ENCODE measurements at places on chromosomes 2 and 18. TPM values are rescaled to one million over a fixed set of nuclear protein-coding genes. Genes with fewer than 3 reads are reported as not detected.

Gene NRBP1
- total RNA-seq = 60.2 TPM

DNA sequence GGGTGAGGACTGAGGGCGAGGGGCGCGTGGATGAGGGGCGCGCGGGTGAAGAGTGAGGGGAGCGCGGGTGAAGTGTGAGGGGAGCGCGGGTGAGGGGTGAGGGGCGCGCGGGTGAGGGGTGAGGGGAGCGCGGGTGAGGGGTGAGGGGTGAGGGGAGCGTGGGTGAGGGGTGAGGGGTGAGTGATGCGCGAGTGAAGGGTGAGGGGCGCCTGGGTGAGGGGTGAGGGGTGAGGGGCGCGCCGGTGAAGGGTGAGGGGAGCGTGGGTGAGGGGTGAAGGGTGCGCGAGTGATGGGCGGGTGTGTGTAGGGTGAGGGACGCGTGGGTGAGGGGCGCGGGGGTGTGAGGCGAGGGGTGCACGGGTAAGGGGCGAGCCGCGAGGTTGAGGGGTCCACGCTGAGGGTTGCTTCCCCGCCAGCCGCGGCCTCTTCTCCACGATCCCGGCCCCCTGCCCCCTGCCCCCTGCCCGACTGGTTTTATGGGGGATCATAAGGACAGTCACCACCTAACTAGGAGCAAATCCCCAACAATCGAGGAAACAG, 1.1 kb upstream of the SLC66A2 start:
- DNase-seq = no peak

GRCh38 chr2:39541011-39541930, 104.2 kb upstream of the MAP4K3 start:
- DNase-seq = no peak

- DNase-seq = no peak
Observed at GRCh38 chr2:230956827-230957755, 32.0 kb upstream of the GPR55 start.

DNA sequence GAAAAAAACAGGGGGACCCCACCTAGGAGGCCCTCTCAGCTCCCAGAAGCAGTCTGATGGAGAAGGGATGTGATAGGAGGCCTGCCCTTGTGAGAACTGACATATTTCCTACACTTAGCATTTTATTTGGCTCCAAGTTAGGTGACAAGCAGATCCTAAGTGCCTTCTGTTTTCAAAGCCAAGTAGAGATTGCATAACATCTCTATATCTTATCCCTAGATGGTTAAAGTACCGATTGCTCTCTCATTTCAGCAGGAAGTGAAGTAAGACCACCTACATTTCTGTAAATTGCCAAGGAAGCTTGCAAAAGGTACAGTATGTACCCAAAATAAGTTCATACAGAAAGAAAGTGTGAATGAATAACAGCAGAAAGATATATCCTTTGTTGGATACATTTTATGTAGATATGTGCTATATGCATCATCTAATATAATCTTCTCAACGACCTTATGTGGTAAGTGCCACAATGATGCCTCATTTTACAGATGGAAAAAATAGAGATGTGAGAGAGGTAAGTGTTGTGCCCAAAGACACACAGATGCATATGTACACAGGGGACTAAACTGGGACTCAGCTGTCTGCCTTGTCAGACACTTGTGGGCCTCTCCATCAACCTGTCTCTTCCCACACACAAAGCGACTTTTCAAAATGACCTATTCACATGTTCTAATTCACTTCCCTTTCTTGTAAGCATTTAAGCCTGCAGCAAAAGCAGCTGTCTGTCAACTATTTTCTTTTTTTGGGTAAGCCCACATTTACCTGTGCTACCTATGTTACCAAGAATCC, 38.9 kb downstream of the DHRS9 start:
- no peak for DNase-seq

DNA sequence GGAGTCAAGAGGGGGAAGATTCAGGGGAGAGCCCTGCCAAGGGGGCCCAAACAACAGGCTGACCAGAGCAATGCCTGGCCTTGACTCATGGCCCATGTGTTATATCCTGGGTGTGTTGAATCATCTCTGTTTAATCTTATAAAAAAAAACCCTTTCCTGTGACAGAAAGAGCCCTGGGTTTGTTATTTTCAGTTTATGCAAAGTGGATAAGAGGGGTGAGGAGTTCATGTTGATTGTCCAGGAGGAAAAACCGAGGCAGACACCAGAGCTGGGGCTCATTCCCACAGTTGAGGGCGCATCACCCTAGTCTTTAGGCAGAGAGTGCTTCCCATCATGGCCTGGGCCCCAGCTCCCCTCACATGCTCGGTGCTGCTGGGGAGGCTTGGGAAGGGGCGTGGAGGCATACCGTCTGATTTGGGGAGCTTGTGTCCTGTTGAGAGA, 30.9 kb upstream of the IL37 start:
- no peak for DNase-seq

DNA sequence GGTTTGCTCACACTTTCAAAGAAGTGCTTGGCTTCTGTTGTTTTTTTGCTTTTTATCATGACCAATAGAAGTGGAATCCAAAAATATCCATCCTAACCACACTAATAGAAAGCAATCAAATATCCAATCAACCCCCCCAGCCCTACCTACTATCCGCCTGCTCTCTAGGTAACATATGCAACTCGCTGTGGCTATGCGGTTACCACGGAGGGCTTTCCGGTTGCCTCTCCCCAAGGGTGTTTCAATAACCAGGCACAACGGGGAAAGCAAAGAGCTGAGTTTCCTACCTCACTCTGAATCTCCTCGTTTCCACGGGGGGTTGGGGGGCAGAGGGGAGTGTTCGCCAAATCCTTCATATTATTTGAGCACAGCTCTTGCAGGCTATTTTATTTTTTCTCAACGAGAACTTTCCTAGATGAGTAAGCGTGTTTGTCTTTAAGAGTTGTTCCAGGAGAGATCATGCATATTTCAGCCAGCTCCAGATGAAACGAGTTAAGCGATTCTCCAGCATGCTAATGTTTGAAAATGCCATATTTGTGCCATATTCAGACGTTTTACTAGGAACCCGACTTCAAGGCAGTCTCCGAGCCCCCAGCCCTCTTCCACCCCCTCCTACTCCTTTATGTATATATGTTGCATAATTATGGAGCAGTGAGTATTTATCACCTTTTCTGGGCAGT, 30.3 kb downstream of the PAX3 start:
- DNase-seq = no peak

DNA sequence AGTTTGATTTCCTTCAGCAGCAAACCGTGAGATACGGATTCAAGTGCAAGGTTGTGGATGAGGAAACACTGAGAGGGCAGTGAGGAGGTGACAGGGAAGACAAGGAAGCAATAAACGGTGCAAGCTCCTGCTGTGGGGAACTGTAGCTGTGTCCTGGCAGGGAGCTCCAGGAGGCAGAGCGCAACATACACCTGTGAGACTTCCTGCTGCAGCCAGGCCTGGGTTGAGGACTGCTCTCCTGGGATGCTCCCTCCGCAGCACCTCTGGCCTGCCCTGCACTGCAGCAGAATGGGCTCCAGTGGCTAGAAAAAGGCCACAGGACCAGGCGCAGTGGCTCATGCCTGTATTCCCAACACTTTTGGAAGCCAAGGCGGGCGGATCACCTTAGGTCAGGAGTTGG, 85.5 kb downstream of the MRO start:
- no peak for DNase-seq

Gene CCL20
- total RNA-seq = 1.2 TPM
